ENCODE measurements at places on chromosomes 1 and 21. TPM values are rescaled to one million over a fixed set of nuclear protein-coding genes. Genes with fewer than 3 reads are reported as not detected.
A peak's percentile ranks its signal among the peaks of the same experiment; 100 is the strongest.

Gene NUAK2
- 0.52 TPM for total RNA-seq

Gene CR1
- total RNA-seq, result 1.2 TPM

Gene COL9A2
- 0.83 TPM for total RNA-seq

GRCh38 chr1:12654004-12654567 is 10.2 kb downstream of the AADACL4 start:
- DNase-seq, result no peak

- no peak for DNase-seq
Observed at GRCh38 chr1:229803626-229804217, 177.7 kb downstream of the URB2 start.

Gene CDA
- 0.63 TPM for total RNA-seq

DNA sequence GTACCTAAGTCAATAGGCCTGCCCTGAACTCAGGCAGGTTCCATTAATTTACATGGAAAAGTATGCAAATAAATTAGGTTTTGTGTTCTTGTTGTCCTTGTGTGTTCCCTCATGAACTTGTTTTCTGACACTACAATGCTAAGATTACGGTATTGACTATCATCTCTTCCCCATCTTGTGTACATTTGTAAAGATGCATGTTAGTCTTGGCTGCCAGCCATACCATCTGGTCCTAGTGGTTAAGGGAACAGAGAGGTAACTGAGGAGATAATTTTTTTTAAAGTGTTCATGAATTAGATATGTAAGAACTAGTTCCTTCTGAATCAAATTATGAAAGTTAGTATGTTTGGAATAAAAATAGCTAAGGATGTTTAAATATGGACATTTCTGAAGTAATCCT is 167.6 kb upstream of the ADAMTS5 start:
- no peak for DNase-seq

Gene ADCY10
- total RNA-seq, result 0.07 TPM

DNA sequence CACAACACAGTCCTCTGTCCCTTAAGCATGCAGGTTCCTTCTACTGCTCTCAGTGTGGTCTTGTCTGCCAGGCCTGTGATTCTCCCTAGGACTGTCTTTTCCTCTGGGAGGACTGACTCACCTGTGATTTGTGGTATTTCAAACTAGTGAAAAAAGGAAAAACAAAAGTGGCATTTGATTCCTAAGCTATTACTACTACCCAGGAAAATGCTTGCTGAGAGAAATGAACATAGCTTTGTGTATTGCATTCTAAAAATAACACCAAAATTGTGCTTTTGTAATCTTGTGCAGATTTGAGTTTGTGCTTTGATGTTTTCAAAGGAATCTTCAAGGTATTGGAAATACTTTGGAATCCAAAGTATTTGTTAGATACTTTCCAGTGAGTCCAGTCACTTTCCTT is 57.0 kb downstream of the GPR161 start:
- no peak for DNase-seq

GRCh38 chr1:235972311-235972689 is 92.6 kb downstream of the NID1 start:
- DNase-seq, result no peak

DNA sequence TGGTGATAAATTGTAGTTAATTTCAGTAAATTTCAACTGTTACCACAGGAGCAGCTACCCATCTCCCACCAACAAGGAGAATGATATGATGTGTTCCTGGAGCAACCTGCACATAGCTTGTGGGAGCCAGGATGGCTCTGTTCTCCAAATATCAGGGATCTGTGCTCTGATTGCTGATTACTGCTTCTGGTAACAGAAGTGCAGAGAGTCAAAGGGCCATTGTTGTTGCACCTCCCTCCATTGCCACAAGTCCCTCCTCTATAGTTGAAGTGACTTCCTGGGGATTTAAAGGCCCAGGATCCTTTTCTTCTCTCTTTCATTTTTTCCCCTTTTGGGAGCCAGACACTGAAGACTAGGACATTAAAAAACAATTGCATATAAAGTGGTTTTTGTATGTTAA is 51.6 kb upstream of the HPDL start:
- DNase-seq, result no peak

DNA sequence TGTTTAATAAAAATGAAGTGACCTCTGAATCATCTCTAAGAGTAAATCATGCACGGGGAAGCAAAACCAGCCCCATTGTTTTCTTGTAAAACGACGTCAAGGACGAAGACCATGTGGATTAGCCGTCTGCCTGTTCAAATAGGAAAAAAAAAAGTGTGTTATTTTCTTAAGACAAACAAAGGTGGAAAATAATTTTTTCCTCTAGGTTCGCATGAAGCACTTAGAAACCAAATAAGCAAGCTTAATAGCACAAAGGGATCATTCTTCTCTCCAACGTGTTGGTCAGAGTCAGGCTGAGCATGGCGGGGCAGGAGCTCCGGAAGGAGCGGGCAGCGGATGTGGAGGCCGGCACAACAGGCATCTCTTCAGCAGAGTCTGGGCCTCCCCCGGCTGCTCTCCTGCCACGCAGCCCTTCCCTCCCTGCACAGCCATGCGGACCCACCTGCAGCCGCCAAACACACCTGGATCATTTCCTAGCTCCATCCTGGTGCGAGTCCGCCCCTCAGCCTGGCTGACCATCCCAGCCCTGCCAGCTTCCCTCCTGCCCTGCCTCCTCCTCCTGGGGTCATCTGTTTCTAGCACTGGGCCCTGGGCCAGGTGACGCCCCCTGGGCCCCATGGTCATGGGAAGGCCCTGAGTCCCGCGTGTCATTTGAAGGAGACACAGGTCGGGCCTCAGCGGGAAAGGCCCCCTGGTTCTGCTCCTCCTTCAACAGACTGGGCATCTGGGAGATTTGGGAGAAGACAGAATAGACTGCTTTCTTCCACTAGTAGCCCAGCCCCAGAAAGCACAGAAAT is 40.2 kb downstream of the MX1 start:
- DNase-seq, result no peak

GRCh38 chr1:151255381-151255780 is 847 bp downstream of the PSMD4 start:
- DNase-seq, result no peak

DNA sequence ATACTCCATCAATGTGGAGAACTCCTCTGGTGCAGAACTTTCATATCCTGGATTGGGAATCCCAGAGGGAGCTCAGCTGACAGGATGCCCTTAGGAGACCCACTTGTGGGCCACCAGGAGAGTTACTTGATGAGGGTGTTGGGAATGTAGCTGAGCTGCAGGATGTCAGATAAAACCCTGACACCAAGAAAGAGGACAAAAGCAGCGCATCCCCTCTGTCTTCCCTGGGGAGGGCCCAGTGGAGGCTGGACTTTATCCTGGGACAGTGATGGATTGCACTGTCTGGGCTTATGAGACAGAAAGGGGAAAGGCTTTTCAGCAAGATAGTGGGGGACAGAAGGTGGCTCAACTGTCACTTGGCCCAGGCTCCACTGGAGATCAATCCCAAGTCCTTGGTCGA is 88.1 kb upstream of the BCAR3 start:
- no peak for DNase-seq

Gene SLC9C2
- not detected for total RNA-seq

GRCh38 chr1:55640708-55641473 is 425.7 kb upstream of the USP24 start:
- peak; percentile 71 for DNase-seq

- DNase-seq, result no peak
Observed at GRCh38 chr21:36178349-36178748, 21.7 kb downstream of the DOP1B start.

DNA sequence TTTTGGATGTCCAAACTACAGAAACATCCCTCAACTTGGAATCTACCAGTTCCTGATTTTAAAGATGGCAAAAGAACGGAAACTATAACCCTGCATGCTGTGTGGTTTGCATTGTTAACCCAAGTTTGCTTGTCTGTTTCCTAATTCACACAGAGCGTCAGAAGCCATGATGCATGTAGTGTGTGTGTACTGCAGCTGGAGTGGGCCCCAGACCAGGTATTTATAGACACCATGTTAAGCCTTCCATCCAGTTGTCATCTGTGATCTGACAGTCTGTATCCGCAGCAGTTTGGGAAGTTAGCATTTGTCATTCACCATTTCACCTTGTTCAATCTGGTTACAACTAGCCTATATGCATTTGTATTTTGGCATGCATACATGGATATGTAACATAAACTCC is 27.7 kb upstream of the PLEKHM2 start:
- DNase-seq, result no peak

Gene WNT4
- total RNA-seq, result 0.08 TPM

GRCh38 chr1:229509576-229509975 is 1.4 kb upstream of the NUP133 start:
- no peak for DNase-seq

GRCh38 chr1:155184835-155185782 is 11.5 kb downstream of the TRIM46 start:
- DNase-seq, result no peak

Gene SLC44A3
- 2.7 TPM for total RNA-seq

- no peak for DNase-seq
Observed at GRCh38 chr1:12595757-12596006, 22.3 kb downstream of the DHRS3 start.

DNA sequence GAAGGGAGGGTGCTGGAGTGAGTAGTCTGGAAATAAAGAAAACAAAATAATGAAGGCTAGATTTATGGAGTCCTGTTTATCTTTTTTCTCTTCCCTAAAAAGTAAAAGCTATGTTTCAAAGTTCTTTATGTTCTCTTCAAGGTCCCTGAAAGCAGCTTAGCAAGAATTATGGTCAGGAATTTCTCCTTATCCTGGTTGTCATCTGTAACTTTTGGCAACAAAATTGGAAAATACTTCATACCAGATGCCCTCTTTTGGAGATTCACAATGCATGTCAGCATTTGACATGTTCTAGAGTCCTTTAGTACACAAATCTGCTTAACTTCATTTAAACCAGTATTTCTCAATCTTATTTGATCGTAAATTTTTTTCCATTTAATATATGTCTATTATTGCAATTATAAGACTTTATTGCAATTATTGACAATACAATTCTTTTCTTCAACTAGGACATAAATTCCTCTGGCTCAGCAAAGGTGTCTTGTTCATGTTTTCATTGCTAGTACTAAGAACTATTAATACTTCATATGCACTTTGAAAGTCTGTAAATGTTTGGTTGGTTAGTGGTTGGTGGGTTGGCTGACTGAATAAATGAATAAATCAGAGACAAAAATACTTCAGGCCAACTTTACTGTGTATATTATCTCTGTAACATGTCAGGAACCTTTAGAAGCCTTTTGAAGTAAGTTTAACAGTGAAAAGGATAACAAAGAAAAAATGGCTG is 101.5 kb downstream of the ATP1B1 start:
- DNase-seq, result no peak

Gene PTPN22
- total RNA-seq, result 0.16 TPM

GRCh38 chr21:25885405-25885804 is 150.6 kb downstream of the GABPA start:
- no peak for DNase-seq

DNA sequence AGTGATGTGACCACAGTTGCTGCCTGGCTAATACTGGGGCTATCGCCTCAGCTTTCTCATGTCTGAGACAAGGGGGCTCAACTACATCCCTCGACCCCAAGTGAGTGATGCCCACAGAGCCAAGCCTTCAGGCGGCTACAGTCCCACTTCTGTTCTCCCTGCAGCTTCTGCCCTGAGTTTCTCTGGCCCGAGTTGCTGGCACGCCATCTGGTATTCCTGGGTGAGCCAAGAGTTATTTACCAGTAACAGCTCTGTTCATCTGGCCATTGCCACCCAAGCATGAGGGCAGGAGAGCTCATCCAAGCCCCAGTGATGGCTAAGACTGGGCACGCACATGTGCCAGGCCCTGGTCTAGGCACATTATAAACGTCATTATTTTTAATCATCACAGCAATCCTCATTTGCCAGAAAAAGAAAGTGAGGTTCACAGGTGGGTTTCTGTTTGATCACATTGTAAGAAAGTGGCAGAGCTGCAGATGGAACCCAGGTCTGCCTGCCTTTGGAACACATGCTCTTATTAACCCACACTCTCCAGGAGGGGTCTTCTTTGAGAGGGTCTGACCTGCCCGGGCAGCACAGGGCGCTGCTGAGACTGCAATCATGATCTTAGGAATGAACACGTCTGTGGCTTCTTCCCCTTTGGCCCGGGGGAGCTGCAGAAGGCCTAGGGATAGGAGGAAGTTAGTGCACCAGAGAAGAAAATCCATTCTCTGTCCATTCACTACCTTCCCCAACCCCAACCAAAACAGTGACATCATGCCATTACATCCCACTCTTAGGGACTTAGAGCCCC is 27.5 kb downstream of the KCND3 start:
- no peak for DNase-seq

- DNase-seq, result no peak
Observed at GRCh38 chr1:78722947-78723346, 73.3 kb downstream of the IFI44 start.

DNA sequence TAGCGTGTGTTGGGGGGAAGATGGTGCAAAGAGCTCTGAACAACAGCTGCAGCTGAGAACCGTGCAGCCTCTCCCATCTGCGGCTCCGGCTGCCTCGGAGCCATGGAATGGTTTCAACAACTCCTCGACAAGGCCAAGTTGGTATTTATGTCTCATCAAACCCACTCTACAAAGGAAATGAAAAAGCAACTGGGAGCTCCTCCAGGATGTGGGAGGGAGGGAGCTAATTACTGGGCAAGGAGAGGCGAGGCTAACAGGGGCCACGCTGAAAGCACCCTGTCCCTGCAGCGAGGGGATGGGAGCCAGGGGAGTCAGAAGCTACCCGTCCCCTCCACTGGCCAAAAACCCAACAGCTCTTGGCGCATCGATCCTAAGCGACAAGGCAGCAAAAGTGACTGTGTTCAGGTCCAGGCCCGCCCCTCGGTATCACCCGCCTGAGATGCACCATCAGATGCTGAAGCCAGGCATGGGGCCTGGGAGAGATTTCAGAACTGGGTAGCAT is 63.1 kb downstream of the ACOT7 start:
- DNase-seq, result no peak

GRCh38 chr1:26053718-26054560 is 8.0 kb upstream of the SLC30A2 start:
- DNase-seq, result no peak

Gene LRIF1
- total RNA-seq, result 15.2 TPM

Gene ITLN2
- total RNA-seq, result not detected

DNA sequence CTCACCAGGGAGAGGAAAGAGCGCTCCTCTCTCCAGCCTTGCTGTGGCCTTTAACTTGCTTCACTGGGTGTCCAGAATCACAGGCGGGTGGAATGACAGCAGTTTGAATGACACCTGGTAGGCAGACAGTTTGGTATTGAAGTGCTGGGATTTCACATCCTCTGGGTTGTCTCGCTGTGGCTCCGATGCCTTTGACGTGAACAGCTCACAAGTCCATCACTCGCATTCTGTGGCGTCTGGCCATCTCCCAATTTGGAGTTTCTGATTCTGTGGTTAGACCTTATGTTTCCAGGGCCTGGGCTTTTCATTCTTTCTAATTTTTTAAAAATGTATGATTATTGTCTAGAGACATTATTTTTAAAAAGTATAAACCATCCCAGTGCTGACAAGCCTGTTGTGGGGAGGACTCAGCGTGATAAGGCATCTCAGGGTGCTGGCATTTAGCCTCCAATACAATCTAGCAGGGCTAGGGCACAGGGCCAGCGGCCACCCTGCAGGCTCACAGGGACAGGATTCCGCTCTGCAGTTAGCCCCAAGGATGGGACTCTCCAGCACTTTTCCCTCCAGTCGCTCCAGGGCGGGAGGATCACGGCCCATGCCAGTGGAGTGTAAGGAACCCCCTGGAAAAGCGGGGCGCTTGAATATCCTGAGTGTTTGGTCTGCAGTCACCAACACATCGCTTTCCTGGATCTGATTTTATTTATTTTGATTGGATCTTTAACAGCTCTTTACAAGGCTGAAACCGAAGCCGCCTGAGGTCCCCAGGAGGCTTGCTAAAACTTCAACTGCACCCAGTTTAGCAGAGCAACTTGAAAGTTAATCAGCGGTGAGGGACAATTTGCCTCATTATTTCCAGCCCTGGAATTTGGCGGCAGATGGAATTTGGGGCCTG is 178.3 kb downstream of the TRABD2B start:
- DNase-seq, result no peak

- DNase-seq, result no peak
Observed at GRCh38 chr1:201470581-201470980, 1.6 kb upstream of the PHLDA3 start.
